ENCODE measurements at places on chromosomes 5 and 9.

GRCh38 chr9:127979333-127980059 lies 1.3 kb downstream of the EEIG1 start:
- DNase-seq, result no peak

GRCh38 chr9:117091529-117091928 lies 323.3 kb downstream of the ASTN2 start:
- no peak for DNase-seq

GRCh38 chr9:123470121-123470782 lies 114.3 kb downstream of the CRB2 start:
- no peak for DNase-seq

DNA sequence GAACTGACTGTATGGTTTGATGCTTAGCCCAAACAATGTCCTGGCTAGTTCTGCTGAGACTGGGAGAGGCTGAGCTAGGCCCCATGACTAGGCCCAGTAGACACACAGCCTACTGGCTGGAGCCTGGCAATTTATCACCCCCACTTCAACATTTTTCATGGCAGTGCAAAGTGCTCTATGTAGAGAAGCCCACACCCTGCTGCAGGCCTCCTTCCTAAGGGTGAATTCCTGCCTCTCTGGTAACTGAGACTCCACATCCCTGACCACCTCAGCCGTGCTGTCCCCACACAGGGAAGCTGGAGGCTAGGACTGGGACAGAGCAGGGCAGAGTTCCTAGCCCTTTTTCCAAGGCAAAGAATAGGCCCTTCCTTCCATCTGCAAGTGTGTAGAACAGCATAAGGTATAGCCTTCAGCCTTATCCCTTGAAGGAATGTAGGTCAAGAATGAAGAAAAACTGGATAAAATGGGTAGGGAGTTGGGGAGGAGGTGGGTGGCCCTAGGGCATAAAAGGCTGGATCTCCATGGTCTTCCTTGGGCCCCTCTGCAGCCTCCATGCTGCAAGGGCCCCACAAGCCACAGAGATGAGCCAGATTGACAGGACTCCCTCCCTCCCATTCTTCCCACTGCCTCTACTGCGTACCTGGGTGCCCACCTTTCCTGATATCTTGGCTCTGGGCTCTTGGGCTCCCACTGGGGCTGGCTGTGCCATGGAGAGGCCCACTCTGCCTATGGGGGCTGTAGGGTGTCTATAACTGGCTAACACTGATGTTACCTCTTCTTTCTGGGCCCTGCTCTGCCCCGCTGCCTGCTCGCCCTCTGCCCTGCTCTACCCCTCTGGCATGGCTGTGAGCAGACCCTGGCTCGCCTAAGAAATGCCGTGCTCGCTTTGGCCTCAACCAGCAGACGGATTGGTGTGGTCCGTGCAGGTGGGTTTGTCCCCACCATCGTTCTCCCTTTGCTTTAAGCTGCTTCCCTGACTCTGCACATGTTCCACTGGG lies 29.8 kb downstream of the TCF7 start:
- DNase-seq, result no peak

DNA sequence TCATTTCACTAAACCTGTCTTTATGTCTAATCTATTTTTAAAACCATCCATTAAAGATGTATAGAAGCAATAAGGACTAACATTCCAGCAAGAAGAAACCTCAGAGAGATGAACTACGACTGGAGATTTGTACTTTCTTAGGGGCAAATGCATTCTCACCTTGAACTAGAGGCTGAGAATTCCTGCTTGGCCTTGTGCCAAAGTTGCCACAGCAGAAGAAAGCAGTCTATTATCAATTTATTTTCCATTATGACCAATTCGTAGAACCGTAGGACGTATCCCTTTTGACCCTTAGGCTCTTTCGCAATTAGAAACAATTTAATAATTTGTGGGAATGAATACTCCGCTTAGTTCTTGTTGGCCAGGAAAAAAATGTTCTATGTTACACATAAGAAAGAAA lies 1647.4 kb upstream of the CDH9 start:
- no peak for DNase-seq

- no peak for DNase-seq
These were observed 96.3 kb upstream of the MEF2C start for GRCh38 chr5:88979244-88979643.

- peak; percentile 12 for DNase-seq
These were observed 203.3 kb upstream of the CDH9 start for GRCh38 chr5:27241564-27242257.

- DNase-seq, result no peak
These were observed 155.0 kb upstream of the PANK3 start for GRCh38 chr5:168734119-168734518.

- no peak for DNase-seq
These were observed 614.7 kb downstream of the EBF1 start for GRCh38 chr5:158485047-158485446.

- no peak for DNase-seq
These were observed 865.4 kb upstream of the ACO1 start for GRCh38 chr9:31519011-31519410.

All from SK-N-DZ (cell line).